ENCODE measurements at places on chromosomes 3 and 15.

DNA sequence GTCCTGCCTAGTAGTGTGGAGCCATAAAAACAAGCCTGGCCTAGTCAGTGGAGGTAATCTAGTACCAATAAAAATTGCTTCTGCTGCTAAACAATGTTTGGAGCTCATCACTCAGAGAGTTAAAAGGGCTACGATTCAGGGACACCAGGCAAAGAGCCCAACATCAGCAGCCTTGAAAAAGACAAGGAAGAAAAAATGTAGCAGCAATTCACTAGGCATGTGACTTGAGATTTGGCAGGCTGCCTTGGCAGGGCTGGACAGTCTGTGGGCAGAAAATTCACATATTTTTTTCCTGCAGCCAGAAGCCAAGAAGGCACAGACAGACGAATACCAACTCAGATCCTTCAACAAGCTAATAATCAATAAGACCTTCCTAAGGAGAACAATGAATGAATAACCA lies 47.2 kb downstream of the IGSF11 start:
- DNase-seq = peak; percentile 3

GRCh38 chr15:97410897-97411575 lies 549.5 kb upstream of the ARRDC4 start:
- DNase-seq = no peak

GRCh38 chr3:135261916-135262315 lies 466.9 kb downstream of the EPHB1 start:
- DNase-seq = no peak

- DNase-seq = peak; percentile 97
Measured at GRCh38 chr15:74317820-74318375, 49.5 kb downstream of the CYP11A1 start.

Measured in fibroblast of skin of abdomen (primary cell).